T-helper 17 cell (primary cell): ENCODE measurements at places on chromosomes 6 and 20. TPM values are rescaled to one million over a fixed set of nuclear protein-coding genes. Genes with fewer than 3 reads are reported as not detected.

The C20orf202 gene
- total RNA-seq, result 0.22 TPM

GRCh38 chr6:82076916-82077315 lies 170.6 kb downstream of the IBTK start:
- peaks cover 6% of the 10 kb centered on the region for H3K27me3 ChIP-seq
- H3K4me3 ChIP-seq, result no peak overlapping the region
- DNase-seq, result no peak
- no peaks in the 10 kb centered on the region for H3K36me3 ChIP-seq

GRCh38 chr6:41935193-41935574 lies 6.4 kb downstream of the CCND3 start:
- H3K36me3 ChIP-seq, result peaks cover 9% of the 10 kb centered on the region
- H3K27ac ChIP-seq, result peak overlapping the region; percentile 82
- H3K27me3 ChIP-seq, result no peaks in the 10 kb centered on the region
- H3K4me3 ChIP-seq, result peak overlapping the region; percentile 95
- DNase-seq, result no peak

GRCh38 chr6:158818581-158819212 lies 471 bp downstream of the EZR start:
- DNase-seq, result peak; percentile 62
- H3K27me3 ChIP-seq, result no peaks in the 10 kb centered on the region
- peaks cover 10% of the 10 kb centered on the region for H3K36me3 ChIP-seq
- H3K4me1 ChIP-seq, result peaks cover 39% of the 10 kb centered on the region
- H3K4me3 ChIP-seq, result peak overlapping the region; percentile 96
- H3K27ac ChIP-seq, result peak overlapping the region; percentile 99
